ENCODE measurements at places on chromosomes 12 and 14. TPM values are rescaled to one million over a fixed set of nuclear protein-coding genes. Genes with fewer than 3 reads are reported as not detected.

TPPP2 gene
- not detected for polyA plus RNA-seq

GRCh38 chr12:27521066-27521465, 2.9 kb upstream of the PPFIBP1 start:
- peaks cover 14% of the 10 kb centered on the region for H3K4me1 ChIP-seq
- peak; percentile 67 for DNase-seq
- H3K36me3 ChIP-seq: no peaks in the 10 kb centered on the region
- H3K4me3 ChIP-seq: no peak overlapping the region
- no peak overlapping the region for H3K27ac ChIP-seq

DTD2 gene
- polyA plus RNA-seq: 13.9 TPM

GRCh38 chr12:132066345-132066685, 77.8 kb downstream of the DDX51 start:
- H3K36me3 ChIP-seq: peaks cover 81% of the 10 kb centered on the region
- H3K4me3 ChIP-seq: no peak overlapping the region
- no peak overlapping the region for H3K27ac ChIP-seq
- peaks cover 6% of the 10 kb centered on the region for H3K4me1 ChIP-seq

All from muscle of leg (tissue), 16 donors.